ENCODE measurements at places on chromosomes 12 and 14.

DNA sequence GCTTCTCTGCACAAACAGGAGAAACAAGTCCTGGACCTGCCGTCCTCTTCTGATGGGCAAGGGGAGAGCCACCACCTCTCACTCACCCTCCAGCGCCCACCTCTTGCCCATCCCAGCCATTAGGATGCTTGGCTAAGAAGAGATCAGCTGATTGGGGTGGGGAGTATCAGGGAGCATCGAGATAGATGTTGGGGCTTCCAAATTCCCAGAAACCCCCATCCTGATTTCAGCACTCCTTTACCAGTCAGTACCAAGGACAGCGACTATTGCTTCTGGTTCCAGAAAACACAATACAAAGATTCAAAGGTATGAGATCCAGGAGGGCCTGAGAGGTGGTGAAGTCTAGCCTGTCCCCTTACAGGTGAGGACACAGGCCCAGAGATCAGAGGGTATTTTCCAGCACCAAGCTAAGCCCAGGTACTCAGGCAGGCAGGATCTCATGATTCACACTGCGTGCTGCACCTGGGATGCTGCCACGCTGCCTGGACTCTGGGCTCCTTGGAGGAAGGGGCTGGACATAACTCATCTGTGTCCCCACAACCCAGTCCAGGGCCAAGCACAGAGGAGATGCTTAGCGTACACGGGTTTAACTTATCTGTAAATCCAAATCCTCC, 76.6 kb downstream of the TUNAR start:
- DNase-seq = peak; percentile 12

DNA sequence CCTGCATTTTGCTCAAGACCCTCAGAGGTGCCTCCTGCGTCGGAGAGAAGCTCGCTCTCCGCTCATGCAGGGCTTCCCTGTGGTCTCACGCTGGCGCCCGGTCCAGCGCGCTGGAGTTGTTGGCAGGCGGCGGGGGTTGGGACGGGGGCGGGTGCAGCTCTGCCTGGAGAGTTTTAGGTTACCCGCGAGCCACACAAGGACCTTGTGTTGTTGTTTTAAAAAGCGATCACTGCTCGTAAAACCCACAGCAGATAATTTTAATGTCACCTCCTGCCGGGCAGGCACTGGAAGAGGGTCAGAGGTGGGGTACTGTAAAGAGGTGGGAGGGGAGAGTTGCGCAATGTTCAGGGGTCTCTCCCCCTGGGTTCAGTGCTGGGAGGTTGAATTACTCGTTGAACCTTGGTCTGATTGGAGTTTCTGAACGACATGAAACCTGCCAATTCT, 850 bp downstream of the SMOC1 start:
- no peak for DNase-seq

DNA sequence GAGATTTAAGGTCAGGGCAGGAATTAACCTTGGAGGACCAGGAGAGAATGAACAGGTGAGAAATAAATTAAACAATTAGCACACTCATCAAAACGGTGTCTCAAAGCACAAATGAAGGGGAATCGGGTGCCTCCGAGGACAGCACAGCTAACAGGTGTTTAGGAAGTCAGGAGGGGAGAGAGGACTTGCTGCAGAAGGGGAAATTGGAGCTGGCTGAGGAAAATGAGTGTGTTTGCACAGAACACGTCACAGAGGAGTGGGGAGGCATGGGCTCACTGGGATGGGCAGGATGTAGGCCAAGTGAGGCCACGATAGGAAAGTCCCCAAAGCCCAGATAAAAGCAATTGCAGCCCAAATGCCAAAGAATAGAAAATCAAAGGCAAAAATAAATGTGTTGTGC, 121.7 kb downstream of the ZNF664 start:
- no peak for DNase-seq

DNA sequence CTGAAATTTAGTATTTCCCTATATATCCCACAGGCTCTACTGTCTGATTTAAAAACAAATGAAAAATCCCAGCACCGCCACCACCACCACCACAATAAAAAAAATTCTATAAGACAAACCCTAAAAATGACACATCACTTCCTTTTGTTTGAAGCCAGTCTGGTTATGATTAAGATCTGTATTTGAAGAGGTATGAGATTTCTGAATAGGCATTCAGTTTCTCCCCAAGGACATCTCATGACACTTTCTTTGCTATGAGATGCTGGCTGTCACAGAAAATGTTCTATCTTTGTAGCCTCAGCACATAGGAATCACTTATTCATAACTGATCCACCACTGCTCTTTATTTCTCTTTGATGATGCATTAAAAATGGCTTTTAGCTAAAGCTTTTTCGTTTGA, 1071.0 kb downstream of the SLC6A15 start:
- no peak for DNase-seq

- DNase-seq = no peak
These were observed 26.6 kb downstream of the NUP37 start for GRCh38 chr12:102093319-102093718.
